ENCODE measurements at places on chromosomes 11 and 22.

- peak; percentile 10 for DNase-seq
Observed at GRCh38 chr22:49202226-49202625, 625.4 kb downstream of the BRD1 start.

DNA sequence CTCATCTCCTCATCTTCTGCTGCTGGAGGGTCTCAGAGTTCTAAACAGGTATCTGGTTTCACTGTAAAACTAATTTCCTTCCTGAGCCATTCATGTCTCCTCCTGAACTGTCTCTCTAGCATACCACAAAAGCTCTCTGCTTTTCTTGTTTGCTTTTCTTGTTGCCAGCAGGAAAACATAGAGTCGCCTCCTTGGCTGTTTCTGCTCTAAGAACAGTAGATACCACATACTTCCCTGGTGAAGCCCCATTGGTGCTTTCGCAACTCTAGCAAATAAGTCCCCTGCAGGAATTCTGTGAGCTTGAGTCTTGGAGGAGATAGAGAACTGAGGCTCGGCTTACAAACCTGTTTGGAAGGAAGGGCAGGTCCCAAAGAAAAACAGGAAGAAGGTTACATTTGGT lies 7.0 kb downstream of the DIXDC1 start:
- no peak for DNase-seq

GRCh38 chr11:105000797-105001196 lies 22.2 kb downstream of the CASP5 start:
- DNase-seq: no peak

DNA sequence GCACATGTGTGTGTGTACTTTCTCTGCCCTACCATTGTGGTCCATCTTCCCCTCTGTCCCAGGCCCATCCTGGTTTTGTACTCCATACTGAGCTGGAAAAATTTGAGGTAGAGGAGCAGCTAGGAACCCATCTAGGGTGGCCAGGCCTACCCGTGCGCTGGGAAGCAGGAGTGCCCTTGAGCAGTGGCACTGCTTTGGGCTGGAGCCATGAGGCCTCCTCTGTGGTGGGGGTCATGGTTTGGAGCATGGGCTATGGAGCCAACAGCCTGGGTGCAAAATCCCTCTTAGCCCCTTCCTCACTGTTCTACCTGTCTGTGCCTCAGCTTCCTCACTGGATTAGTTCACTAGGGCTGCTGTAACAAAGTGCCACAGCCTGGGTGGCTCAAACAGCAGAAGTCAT lies 21.9 kb upstream of the ALG8 start:
- DNase-seq: no peak

- no peak for DNase-seq
Observed at GRCh38 chr11:102186551-102187191, 76.4 kb downstream of the YAP1 start.

DNA sequence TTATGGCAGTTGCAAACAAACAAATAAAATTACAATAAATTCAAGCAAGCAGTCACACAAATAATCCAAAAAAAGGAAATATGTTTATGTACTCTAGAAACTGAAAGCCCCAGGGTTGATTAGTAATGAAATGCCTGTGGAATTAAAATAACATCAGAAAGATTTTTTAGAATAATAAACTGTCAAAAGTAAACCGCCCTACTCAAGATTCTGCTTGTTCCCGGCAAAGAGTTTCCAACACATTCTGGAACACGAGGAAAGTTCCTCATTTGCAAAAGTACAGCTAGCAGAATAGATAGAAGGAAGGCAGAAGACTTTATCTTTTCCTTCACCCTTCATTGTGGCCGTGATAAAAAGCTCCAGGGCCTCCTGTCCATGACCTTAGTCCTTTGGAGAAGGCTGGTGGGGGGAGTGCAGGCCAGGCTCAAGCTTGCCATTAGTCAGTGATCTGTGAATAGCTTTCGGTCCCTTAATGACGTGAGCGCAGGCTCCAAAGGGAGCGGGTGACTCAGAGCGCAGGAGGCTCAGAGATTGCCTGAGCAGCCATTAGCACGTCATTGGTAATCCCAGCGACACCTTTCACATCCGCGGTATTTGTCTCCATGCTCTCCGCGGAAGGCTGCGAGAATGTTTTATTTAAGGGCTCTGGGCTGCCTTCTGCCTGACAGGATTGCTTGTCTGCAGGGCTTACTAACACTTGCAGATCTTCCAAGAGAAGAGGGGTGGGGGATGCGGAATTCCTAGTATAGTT lies 458.3 kb downstream of the METTL15 start:
- peak; percentile 57 for DNase-seq

- no peak for DNase-seq
Observed at GRCh38 chr11:61028135-61028729, 56.8 kb downstream of the CD6 start.
